ENCODE measurements at places on chromosomes 2 and 18.

- no peak for DNase-seq
Observed at GRCh38 chr2:14301331-14301730, 331.2 kb upstream of the LRATD1 start.

- DNase-seq: no peak
Observed at GRCh38 chr2:186546846-186547245, 43.0 kb upstream of the ITGAV start.

DNA sequence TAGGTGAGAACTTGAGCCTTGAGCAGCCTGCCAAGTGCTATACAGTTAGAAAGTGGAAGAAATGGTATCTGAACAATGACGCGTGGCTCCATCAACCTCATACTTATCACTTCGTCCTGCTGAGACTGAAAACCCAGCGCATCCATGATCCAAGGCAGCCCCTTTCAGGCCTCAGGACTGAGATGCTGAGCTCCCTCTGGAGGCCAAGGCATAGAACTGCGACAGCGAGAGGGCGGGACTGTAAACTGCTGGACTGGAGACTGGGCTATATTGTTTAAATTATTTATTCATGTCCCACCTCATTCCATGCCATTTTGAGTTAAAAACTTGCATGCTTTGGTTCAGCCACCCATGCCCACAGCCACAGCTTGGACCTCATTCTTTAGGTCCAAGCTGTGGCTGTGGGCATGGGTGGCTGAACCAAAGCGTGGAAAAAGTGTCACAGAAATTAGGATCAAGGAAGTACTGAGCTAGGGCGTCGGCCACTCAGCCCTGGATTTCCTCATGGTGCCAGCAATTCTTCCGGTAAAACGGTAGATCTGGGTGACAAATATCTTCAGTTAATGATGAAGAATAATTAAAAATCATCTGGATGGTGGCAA lies 195.5 kb downstream of the L3MBTL4 start:
- DNase-seq: peak; percentile 69

DNA sequence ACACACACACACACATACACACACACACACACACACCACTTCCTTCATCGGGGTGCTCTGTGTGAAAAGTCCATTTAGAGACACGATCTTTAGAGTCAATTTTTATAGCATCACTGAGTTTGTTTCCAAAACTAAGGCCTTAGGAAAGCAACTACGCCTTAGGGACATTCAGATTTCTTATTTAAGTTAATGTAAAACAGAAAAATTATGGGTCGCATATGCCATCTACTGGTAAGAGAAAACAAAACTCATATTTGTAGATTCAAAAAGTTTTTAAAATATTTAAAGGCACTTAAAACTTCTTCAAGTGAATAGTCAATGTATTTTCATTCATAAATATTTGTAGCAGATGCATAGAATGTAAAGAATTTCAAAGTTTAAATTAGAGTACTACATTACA lies 166.2 kb downstream of the ATAD2B start:
- DNase-seq: no peak

DNA sequence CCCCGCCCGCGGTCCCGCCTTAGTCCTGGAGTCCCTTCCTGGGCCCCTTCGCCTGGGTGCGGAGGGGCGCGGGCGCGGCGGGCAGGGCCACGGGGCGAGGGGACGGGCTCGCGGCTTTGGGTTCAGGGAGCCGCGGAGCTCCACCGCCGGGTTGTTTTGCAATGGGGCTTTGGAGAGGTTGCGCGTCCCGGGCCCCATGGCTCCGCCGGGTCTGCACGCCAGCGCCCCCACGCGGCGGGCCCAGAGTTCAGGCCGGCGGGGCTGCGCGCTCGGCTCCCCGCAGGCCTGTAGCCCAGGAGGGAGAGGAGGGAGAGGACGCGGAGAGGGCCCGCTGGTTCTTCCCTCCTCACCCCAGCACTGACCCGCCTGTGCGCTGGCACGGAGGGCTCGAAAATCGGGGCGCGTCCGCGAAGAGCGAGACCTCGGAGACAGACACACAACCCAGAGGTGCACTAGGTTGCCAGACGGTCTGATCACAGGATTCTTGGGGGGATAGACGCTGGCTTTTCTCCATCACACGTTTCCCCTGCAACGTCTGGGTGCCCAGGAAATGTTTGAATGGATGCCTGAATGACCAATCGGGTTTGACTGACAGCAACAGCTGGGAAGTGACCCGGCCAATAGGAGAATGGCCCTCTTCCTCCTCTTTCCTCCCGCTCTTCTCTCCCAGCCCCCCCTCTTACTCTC lies 4.9 kb upstream of the SIX2 start:
- DNase-seq: peak; percentile 82

- DNase-seq: no peak
Observed at GRCh38 chr2:122908159-122908558, 1116.9 kb upstream of the CNTNAP5 start.

- no peak for DNase-seq
Observed at GRCh38 chr2:204441316-204441715, 104.0 kb upstream of the PARD3B start.

DNA sequence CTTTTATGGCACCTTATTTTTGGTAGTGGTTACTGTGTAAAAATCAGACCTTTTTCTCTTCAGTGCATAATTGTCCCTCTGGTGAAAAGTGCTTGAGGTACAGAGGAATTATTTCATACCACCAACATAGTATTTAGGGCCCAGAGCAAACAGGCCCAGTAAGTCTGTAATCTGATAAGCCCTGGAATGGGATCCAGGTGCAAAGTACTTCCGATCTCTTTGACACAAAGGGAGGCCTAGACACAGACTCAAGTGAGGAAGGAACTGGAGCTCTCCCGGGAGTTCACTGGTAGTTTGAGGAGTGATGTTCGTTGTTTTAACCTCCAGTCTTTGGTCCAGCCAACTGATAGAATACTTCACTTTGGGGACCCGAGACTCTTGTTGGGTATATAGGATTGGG lies 57.4 kb downstream of the RAB31 start:
- no peak for DNase-seq

DNA sequence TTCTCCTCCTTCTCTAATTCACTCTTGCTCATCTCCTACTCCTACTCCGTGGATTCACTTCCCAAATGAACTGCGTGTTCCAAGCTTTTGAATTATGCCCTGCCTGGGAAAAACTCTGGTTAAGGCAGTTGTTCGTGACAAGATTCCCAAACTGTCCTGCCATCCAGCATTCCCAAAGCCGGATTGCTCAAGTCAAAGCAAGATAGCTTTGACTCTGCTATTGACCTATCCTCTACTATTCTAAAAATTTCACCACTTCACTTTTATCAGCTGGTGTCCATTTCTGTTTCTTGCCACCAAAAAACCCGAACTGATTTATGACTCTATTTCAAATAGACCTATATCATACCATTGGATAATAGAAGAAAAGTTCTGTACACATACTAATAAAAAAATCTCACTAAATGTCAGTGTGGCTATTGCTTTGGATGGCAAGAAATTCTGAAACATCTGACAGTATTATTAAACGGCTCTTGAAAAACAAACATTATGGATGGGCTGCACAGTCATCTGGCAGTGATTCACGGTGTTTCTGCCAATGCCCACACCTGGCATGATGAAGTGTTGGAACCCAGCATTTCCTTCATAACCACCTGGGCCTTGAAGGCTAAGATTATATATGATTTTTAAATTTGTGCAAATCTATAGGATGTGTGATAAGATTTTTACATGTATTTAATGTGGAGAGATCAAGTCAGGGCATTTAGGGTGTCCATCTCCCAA lies 87.4 kb downstream of the NCKAP5 start:
- DNase-seq: no peak

DNA sequence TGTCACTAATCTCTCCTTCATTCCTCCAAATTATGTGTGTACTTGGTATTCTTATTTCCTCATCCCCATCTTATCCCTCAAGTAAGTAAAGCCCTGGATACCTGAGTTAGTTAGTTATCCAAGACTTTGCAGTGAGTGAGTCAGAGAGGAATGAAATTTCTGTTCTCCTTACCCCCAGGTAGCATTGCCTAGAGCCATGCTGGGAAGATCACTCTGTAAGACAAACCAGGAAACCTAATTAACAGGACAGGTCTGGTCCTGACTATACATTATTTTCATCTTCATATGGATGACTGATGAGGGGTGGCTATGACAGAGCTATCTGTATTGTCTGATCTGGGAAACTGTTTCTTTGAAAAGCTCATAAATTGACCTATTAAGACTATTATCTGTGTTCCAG lies 55.0 kb upstream of the ITGA6 start:
- no peak for DNase-seq

- DNase-seq: no peak
Observed at GRCh38 chr18:43078478-43079092, 36.9 kb downstream of the RIT2 start.

DNA sequence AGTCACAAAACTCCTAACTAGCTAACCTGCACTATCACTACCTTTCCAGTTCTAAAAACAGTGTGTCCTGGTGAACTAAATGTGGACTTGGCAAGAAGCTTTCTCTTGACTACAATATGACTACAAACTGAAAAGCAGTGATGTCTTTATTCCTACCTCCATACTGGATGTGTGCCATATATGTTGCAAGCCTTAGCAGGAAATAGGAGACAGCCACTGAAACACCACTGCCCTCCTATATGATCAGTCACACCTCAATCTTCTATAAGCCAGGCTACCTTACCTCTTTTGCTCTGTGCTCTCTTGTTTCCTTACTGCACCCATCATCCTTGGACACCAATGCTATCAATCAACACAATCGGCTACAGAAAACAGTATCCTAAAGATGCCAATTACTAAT lies 34.1 kb downstream of the SS18 start:
- no peak for DNase-seq

GRCh38 chr2:142688856-142689605 lies 188.4 kb upstream of the KYNU start:
- no peak for DNase-seq

GRCh38 chr2:173407176-173407575 lies 52.5 kb downstream of the CDCA7 start:
- no peak for DNase-seq

DNA sequence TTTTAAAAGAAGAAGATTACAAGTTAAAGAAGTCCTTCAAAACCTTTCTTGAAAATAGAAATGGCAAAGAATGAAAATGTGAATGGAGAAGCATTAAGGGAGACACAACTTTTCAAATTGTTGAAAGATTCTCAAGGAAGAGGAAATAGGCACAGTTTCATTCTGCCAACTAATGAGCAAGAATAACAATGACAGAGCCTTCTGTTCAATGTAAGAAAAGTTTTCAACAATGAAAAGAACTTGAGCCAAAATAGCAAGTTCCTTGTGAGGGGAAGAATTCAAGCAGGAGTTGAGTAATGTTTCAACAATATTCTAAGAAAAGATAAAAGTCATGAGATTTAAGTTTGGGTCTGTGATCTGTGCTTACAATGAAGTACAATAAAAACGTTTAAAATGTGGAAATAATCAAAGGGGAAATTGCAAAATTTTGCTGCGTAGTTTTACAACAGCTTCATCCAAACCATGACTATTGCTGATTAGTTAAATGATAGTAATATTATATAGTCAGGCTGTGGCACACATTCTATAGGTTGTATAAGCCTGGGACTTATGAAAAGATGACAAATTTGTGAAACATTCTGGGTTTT lies 122.6 kb downstream of the METTL4 start:
- no peak for DNase-seq

DNA sequence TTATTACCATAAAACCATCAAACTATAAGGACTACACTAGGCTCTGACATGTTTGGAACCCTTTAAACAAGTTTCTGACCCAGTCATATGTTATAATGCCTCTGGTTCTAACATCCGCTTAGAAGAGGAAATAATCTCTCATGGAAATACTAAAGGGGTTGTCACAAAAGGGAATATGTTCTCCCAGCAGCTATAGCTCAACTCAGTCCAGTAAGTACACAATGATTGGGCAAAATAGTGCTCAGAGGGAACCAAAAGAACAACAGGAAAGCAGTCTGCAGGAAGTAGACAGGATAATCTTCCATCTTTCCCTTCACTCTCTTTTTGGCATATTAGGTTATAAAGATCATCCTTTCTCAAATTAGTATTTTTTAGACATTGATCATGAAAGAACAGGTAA lies 4.3 kb downstream of the SRBD1 start:
- DNase-seq: no peak

DNA sequence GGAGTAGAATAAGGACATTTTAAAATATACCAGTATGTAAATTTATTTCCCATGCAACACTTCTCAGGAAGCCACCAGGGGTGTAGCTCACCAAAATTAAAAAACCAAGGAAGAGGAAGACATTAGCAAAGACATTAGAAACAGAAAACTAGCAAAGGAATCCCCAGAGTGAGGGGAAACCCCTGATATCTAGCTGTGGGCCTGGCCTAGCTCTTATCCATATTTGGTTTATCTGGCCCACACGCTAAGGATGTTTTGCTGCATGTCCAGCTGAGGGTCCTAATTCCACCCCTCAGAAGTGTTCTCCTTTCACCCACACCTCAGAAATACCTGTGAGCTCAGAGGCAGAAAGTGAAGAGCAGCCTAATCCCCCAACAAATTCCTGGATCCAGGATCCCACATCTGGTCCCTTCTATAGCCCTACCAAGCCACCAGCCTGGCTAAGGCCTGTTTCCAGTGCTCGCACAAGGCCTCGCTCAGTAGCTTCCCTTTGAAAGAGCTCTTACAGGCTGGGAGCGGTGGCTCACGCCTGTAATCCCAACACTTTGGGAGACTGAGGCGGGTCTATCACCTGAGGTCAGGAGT lies 17.4 kb downstream of the OSBPL1A start:
- DNase-seq: no peak

DNA sequence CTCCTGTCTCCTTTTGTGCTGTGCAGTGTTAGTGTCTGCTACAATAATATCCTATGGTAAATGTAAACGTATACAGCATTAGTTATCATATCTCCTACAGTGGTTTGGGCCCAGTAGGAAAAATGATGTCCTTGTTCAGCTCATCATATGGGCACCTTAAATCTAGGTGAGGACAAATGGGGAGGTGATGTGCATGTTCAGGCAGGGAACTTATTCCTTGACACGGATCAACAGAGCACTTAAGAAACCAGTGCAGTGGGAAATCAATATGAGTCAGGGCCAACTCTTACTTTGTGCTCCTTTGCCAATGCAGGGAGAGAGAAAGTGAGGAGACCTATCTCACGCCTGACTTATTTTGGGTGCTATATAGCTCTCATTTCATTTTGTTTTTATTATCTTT lies 76.4 kb downstream of the KLHL14 start:
- DNase-seq: no peak
